ENCODE measurements at places on chromosomes 4 and X.

GRCh38 chr4:150577796-150578195, 4.2 kb upstream of the MAB21L2 start:
- DNase-seq, result no peak

- DNase-seq, result peak; percentile 67
These were observed at the start of gene EDA2R for GRCh38 chrX:66638591-66639500. TSS of gene EDA2R (minus strand) at chrX:66639078. CDS start at chrX:66616020, 23,058 bp downstream.

GRCh38 chr4:27350161-27350560, 489.5 kb downstream of the STIM2 start:
- DNase-seq, result no peak

- DNase-seq, result peak; percentile 88
These were observed at the start of gene FHIP1A for GRCh38 chr4:151408630-151409469. TSS of gene FHIP1A (plus strand) at chr4:151409176. CDS start at chr4:151566260, 157,084 bp downstream.

DNA sequence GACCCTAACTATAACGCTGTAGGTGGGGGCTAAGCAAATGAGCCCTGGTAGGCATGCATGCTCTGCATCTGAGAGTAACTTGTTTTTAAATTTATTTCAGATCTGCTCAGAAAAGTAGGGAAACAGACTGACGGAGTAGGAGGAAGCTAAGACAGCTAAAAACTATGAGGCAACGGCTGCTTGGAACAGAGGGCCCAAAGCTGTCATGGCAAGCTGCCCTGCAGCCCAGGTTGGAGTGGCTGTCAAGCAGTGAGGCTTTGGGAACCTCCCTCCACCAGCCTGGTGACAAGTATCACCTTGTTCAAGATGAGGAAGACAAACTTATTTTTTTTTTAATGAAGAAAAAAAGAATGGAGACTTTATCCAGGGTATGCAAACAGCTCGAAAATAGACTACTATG, 439.8 kb downstream of the NLGN4X start:
- no peak for DNase-seq

DNA sequence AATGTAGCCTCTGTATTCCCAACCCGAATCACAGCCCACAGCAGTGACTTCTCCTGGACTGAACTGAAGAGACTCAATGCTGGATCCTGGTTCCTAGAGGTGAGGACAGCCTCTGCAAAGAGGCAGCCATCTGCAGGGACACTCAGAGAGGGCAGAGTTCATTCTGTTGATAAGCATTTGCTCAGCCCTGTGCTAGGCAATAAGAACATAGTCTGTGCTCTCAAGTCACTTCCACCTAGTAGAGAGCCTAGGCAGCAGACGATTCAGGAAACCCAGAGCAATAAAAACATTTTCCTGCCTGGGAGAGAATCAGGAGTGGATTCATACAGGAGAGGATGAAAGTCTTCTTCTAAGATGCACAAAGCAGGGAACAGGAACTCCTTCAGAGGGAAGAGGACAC, 4.3 kb downstream of the GDPD2 start:
- no peak for DNase-seq

GRCh38 chr4:165308606-165309005, 18.9 kb upstream of the MSMO1 start:
- no peak for DNase-seq

- DNase-seq, result peak; percentile 26
These were observed 30.4 kb downstream of the PGRMC1 start for GRCh38 chrX:119266364-119266995.

DNA sequence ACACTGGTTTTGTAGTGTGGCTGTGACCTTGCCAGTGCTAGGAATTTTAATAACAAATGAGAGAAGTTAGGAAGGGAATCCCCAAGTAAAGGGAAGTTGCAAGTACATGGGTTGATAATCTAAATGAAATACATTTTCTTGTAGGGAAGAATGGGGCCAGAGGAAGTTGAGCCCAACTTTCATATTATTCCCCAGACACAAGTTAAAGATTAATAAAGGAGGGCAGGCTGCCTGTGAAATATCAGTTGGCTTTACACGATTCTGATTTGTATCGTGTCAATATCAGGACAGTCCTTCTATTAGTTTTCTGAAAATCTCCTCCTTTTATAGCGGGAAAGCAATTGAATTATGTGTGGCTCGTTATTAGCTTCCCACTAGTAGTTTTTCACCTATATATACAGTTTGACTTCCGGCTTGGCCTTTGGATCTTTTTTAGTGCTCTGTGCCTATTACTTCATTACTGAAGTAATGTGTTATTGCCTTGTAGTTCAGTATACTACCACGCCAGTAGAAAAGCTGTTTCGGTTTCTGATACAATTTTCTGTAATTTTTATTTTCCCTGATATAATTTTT, 1.7 kb downstream of the PDLIM5 start:
- no peak for DNase-seq

DNA sequence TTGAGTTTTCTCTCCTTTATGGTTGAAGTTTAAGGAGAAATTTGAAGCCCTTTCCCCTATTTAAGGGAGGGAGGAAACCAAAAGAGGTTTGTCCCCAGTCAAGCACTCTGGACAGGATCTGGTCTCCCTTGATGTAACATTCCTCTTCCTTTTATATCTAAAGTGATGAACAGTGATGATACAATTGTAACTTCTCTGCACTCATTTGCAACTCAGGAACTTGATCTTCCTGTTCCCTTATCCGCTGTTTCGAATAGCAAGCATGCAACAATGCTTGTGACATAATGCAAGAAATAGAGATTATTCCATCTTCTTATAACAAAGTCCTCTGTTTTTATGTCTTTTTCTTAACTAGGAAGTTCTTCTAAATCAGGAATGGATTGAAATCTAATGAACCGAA, 18.3 kb downstream of the ALPK1 start:
- no peak for DNase-seq

DNA sequence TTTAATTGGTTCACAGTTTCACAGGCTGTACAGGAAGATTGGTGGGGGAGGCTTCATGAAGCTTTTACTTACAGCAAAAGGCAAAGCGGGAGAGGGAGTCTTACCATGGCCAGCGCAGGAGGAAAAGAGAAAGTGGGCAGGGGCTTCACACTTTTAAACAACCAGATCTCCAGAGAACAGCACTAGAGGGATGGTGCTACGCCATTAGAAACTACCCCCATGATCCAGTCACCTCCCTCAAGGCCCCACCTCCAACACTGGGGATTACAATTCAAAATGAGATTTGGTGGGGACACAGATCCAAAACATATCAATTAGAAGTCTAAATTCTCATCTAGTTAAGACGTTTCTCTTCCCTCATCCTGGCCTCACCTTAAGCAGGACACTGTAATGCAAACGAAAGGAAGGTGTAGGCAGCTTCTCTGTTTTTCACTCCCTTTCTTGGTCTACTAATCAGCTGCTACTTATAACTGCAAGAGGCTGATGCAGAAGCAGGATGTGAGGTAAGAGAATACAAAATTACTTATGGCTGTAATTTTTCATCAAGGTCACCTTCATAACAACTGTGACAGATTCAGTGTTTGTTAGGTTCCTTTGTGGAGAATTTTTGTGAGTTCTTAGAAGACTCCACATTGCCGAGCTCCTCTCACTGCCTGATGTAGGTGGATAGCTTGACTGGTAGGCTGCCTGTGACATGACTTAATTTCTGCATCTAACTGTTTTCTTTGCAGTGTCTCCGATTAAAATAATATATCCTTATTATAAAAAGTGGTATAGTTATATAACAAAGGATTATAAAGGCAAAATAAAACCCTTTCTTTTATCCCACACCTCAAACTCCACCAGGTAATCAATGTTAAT, 255.1 kb downstream of the IL15 start:
- DNase-seq, result no peak

- no peak for DNase-seq
These were observed 3.3 kb upstream of the SPON2 start for GRCh38 chr4:1175635-1176229.

GRCh38 chr4:129822701-129823100, 726.7 kb downstream of the C4orf33 start:
- no peak for DNase-seq

DNA sequence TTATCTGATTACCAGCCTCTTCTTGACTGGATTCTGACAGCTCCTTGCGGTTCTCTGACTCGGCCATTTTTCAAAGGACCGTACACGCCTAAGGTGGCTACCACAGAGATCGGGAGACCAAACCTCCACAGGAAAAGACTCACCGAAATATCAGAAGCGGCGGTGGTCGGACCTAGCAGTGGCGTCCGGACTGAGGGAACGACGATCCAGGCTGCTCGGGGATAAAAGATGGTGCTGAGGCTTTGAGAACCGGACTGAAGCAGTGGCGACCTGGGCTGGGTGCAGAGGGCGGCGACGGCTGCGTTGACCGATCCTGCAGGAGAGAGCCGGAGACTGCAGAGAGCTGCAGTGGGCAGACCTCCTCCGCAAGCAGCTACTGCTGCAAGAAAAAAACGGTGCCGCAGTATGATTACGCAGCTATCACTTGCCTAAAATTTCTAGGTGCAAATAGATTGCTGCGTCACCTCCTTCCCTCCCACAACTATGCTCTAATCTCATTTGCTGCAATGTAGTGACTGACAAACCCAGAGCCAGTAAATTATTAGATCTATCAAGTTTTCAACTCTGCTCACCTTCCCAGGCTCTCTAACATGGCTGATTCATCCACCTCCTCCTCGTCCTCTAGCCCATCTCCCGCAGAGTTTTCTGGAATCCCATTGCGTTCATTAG, at the start of gene NAP1L2:
TSS of gene NAP1L2 (minus strand) at position 426 of the 669 bp plus-strand sequence. CDS start at position 67, 359 bp downstream.
- DNase-seq, result peak; percentile 36

GRCh38 chrX:148385471-148385870, 114.9 kb upstream of the AFF2 start:
- DNase-seq, result no peak

DNA sequence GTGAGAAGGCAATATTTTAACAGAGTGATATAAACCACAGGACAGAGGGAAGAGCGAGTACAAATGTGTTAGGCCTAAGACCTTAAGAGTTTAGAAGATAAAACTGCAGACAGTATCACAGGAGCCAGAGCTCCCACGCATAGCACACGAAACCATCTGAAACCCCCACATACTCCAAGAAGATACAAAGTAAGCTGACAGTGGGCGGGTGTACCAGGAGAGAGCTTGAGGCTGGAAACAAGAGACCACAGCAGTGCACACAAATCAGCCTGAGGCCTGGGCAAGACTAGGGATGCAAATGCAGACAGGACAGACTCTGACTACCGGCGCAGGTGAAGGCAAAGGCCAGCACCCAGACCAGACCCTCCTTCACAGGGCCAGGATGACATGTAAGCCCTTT, 54.1 kb upstream of the ARHGAP24 start:
- no peak for DNase-seq

DNA sequence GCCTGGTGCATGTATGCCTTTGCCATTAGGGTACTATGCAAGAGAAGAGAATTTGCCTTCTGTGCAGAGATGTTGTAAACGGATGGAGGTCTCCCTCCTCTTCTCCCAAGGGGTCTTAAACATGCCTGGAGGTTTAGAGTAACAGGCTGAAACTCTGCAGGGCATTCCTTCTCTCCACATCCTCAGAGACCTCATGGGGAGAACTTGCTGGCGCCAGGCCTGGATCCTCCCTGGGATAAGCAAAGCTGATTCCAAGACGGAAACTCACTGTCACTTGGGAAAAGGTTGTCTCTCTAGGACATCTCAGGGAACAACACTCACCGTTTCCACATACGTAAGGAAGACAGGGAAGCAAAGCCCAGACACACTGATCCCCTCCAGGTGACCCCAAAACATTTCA, 76.9 kb upstream of the GPM6B start:
- DNase-seq, result no peak

DNA sequence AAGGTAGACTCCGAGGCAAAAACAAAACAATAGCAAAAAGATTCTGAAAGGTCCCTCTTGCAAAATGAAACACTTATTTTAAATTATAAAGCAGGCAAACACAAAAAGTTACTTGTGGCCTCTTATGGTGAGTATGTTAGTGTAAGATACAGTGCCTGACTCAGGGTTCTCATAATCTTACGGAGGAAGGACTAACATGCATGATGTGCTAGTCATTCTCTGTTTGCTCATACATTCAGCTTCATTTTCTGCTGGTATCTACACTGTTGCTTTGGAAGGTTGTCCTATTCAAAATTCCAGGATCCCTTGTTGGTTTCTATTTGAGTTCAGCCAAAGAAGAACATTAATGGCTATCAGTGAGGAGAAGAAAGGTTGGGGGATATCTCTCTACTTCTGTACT, 249.1 kb upstream of the FAM47A start:
- no peak for DNase-seq

DNA sequence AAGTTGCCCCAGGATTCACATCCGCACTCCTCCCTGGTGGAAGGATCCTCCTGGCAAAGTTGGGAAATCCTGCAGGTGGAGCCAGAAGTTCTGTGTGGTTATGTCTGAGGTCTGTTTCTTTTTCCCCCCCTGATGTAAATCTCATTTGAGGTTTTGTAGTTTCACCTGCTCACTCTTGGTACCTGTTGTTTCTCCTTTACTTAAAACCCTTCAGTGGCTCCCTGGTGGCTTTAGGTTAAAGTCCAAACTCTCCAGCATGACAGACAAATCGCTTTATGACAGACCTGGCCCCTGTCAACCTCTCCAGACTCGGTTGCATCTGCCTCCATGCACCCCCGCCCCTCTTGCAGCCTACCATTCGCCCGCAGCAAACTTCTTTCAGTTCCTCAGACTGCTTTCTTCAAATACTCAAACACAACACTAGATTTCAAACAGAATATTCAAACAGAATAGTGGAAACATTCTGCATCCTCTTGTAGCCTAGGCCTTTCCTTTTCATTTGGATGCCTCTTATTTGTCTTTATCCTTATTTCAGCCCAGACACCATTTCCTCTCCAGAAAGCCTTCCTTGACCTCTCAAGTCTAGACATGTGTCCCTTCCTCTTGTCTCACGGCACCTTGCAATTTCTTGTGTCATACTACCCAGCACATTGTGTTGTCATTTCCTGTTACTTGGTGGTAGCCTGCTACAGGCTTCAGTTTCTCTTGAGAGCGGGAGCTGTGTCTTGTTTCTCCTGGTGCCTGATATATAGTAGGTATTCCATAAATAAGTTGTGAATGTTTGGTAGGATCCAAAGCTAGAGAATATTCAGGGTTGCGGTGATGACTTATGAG, 24.8 kb downstream of the IL13RA1 start:
- peak; percentile 40 for DNase-seq

- DNase-seq, result no peak
These were observed 59.9 kb upstream of the PDGFRA start for GRCh38 chr4:54169176-54169575.

DNA sequence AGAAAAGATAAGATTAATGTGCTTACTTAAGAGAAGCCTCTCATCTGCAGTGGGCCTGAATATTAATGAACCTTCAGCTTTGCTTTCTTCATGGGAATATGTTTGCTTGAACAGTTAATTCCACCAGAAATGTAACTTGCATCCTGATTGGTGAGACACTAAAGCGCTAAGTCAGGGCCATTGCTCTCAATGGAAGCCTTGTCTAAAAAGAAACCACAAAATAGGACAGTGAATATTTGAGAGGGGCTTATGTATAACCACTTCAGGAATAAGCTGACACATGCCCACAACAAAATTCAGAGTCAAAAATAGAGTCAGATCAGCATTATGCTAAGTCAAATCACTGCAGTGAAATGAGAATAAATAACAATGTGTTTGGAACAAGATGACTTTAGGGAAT, 1125.8 kb downstream of the STIM2 start:
- DNase-seq, result no peak

GRCh38 chr4:138392751-138393308, 150.7 kb upstream of the SLC7A11 start:
- DNase-seq, result peak; percentile 16

Measured in GM13976 (cell line).